ENCODE measurements at places on chromosomes 6 and 20.

GRCh38 chr6:8085053-8085511, 17.3 kb downstream of the EEF1E1 start:
- DNase-seq, result no peak

- no peak for DNase-seq
Observed at GRCh38 chr20:31901615-31902014, 31.2 kb downstream of the TTLL9 start.

DNA sequence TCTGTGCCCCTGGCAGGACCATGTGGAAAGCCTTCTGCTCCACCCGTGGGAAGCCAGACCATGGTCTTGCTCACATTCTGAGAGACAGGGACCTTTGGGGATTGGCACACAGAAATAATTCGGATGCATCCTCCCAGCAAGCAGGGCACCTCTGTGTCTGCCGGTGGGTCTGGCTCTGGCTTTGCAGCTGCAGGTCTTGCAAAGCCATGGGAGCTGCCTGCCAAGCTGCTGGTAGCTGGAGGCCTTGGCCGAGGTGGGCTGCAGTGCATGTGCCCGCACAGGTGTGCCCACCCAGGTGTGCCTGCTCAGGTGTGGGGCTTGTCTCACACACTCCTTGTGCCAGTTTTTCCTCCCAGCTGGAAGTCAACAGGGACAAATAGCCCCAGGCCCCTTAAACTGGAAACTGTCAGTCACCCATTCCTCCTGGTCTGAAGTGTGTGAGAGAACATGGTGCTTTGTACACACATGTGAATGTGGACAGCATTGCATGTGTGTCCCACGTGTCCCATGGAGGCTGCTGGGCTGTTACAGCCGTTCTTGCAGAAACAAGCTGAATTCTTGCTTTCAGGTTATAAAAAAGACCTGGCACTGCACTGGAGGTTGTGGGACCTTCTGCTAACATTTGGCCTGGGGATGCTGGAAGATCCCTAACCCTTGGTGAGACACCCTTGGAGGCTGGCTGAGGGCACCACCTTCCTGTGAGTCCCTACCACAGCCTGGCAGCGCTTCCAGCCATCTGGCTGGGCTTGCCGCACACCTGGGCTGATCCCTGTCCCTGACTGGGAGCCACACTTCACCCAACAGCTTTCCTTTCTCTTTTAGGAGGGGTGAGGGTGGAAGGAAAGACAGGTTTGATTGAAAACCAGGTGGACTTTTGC, 54.9 kb upstream of the SMOC2 start:
- no peak for DNase-seq

GRCh38 chr6:36618366-36619355, 24.5 kb downstream of the SRSF3 start:
- no peak for DNase-seq

GRCh38 chr6:145147559-145147958, 587.8 kb downstream of the EPM2A start:
- DNase-seq, result no peak

DNA sequence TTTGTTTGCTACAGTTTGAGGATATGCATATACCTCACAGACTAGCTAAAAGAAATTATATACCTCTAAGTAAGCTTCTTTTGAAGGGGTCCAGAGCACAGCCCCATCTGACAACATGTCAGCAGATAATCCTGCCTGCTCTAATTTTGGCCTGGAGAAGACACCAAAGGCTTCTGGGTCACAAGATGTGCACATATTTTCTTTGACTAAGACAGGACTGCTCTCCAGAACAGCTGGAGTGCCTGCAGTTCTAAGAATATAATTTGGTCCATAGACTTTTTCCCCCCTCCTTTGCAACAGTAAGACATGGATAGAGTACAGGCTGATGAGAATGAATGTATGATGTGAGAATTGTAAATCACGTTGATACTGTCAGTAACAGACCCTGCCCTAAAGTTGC, 107.9 kb upstream of the KCNK16 start:
- DNase-seq, result no peak

DNA sequence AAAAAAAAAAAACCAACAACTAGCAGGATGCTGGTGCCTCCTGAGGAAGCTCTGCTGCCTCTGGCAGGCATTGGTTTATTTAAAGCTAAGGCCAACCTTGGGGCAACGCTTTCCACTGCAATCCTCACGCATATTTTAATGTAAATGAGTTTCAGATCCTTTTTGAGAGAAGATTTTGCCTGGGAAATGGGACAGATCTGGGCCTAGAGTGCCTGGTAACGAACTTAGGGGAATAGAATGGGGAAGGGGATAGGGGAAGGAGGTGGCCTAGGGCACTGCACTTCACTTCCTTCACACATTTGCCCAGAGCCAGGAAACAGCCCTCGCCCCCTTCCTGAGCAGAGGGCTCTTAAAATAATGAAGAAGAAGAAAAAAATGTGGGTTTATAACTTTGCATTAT, 132.7 kb upstream of the TMEM170B start:
- no peak for DNase-seq

- no peak for DNase-seq
Observed at GRCh38 chr6:30418448-30418847, 70.9 kb upstream of the HLA-E start.

DNA sequence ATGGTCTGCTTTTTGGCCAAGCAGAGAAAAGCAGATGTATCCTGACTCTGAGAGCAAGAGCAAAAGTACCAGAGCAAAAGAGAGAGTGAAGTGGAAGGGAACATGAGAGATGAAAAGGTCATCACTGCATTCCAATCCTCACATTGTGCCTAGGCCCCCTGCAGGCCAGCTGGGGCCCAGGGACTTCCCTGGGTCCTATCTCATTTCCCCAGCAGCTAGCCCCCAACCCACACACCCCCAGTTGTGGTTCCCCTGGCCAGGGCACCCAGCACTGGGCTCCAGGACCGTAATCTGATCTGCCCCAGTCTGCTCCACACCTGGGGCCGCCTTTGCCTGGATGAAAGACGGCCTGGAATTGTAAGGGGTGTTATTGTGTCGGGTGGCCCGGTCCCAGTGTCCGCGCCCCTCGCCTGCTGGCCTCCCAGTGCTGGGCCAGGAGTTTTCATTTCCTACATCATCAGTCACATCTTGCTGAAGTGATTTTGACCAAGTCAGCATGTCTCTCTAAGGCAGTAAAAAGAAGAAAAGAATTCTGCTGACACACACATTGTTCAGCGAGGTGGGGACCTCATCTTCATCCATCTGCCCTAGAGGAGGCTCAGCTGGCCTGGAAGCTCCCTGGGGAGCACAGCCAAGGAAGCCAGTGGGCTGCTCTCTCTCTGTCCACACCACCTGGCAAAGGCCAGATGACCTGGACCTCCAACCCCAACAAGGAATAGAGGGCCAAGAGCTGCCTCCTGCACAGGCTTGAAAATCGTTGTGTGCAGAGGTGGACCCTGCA, 4.0 kb upstream of the BMP7 start:
- DNase-seq, result no peak

GRCh38 chr6:139853302-139853992, 479.0 kb upstream of the CITED2 start:
- no peak for DNase-seq

- no peak for DNase-seq
Observed at GRCh38 chr20:60117065-60117464, 158.8 kb downstream of the CDH26 start.

GRCh38 chr6:32444433-32444832, 4.7 kb downstream of the HLA-DRA start:
- no peak for DNase-seq

DNA sequence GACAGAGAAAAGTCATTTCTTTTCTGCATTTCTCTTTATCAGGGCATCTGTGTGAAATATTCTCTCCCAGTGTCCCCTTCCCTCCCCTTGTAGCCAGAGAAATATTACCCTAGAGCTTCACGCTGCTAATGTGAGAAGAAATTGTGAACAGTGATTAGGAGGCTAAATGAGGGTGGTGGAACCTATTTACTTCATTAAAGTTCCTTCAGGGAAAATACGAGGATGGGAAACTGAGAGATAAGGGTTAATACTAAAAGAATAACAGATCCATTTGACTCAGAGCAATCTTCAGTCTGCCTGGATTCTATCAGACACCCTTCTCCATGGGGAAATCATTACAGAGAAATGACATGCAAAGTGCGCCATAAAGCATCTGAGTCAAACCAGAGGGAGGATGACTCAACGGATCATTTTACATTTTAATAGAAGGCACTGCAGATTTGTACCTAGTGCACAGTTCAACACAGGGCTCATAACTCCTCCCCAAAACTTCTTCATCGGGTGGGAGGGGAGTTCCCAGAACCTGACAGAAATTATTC, 131.3 kb downstream of the GJA10 start:
- no peak for DNase-seq

- no peak for DNase-seq
Observed at GRCh38 chr20:23153696-23154341, 67.7 kb upstream of the CD93 start.

GRCh38 chr6:35581633-35582032, 68.9 kb upstream of the TULP1 start:
- DNase-seq, result no peak

DNA sequence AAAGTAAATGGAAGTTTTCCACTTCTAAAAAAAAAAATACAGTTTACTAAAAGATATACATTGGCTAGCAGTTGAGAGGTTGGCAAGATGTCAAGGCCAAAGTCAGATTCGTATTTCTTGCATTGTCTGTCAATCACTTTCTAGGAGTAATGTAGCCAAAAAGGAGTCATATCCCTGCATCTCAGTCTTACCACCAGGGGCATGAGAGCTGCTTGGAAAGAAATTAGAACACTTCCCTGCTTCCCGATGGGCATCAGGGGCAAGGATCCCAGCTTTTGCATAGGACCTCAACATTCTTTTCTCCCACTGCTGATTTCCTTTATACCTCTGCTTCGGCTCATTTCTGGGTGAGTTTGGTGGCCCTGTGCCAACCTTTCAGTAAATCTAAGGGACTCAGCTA, 581.0 kb upstream of the MAP3K7 start:
- no peak for DNase-seq

DNA sequence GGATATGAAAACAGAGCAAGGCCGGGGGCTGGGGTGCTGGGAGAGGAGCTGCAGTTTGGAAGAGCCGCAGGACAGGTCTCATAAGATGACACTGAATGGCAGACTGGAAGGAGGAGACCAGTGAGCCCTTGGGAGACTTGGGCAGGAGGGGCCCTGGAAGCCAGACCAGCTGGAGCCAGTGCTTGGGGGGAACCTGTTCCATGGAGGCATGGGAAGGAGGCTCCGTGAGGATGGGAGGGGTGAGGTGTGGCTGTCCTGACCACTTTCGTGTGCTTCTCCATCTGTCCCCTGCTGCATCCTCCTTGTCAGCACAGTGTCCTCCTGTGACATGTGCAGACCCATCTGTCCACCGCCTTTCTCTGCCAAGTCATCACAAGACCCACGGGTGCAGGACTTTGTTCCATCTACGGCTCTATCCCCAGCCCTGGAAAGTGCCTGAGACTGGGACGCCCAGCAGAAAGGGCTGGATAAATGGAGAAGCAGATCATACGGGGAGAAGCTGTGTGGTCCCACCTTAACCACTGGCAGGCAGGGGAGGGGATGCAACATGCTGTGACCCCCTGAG, 84.8 kb upstream of the MPC1 start:
- DNase-seq, result no peak

DNA sequence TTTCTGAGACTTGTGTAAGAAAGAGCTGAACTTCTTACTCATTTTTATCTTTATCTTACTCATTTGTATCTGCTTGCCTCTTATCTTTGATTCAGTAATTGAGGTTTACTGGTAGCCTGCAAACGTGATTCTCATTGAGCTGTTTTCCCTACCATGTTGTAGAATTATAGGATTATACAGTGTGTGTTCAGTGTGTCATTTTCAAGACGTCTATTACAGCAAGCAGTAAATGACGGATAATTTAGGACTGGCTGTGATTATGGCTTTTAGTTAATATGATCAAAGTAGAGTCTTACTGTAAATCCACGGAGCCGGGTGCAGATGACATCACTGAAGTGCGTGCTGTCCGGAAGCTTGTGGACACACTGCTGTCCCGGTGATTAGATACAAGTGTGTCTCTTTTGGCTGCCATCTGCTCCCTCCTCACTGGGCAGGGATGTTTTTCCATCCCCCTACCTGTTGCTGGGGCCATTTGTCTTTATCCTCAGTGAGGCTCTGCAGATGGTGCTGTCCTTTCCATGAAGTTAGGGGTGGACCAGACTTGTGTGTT, 6.0 kb downstream of the NELFCD start:
- DNase-seq, result no peak

- no peak for DNase-seq
Observed at GRCh38 chr6:48678390-48678789, 567.4 kb upstream of the PTCHD4 start.

GRCh38 chr6:148370176-148370575, 27.5 kb downstream of the SASH1 start:
- DNase-seq, result no peak

DNA sequence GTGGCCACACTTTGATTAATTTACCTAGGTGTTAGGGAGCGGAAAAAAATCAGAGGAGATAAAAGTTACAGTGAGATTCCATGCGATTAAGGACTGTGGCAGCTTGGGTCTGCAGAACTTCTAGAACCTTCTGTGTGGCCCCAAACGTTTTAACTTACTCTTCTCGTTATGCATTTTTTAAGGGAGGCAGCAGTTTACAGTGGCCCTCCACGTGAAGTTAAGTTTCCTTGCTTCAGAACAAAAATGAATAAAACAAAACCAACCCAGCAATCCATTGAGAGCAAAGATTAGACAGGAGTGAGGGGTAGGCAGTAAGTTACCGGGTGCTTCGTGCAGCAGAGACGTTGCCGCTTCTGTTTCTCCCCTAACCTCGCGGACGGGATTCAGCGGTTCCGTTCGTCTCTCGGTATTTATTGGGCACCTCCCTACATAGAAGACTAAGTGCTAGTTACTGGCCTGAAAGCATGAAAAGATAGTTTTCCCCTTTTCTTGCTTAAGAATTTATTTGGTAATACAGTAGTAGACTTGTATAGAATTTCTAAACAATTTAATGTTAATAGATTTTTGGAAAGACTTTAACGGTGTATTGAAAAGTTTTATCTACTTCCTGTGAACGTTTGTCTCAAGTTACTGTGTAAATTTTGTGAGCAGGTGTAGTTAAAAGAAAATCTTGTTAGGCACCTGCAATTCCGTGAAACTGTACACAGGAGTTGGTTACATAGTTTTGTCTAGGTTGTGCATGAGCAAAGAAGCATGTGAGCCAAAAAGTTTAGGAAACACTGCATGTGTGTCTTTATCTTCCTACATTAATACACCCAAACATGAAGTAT, 1.1 kb downstream of the BAG2 start:
- peak; percentile 40 for DNase-seq

GRCh38 chr6:126253431-126253830, 86.5 kb upstream of the CENPW start:
- no peak for DNase-seq

- no peak for DNase-seq
Observed at GRCh38 chr6:27297857-27298730, 14.0 kb downstream of the POM121L2 start.

GRCh38 chr6:88167352-88167937, 1.3 kb upstream of the CNR1 start:
- DNase-seq, result no peak

DNA sequence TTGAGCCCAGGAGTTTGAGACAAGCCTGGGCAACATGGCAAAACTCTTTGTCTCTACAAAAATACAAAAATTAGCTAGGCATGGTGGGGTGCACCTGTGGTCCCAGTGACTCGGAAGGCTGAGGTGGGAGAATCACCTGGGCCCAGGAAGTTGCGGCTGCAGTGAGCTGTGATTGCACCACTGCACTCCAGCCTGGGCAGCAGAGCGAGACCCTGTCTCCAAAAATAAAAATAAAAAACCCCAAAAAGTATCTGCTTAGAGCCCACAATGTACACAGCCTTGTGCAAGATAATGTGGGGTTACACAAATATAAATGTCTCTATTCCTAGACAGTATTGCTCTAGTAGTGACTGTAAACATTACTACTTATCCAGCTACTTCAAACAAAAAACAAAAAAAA, 5.9 kb downstream of the ESF1 start:
- no peak for DNase-seq

- no peak for DNase-seq
Observed at GRCh38 chr6:106281088-106281487, 44.5 kb downstream of the ATG5 start.

Data from thymus (tissue), 14 donors.